ENCODE measurements at places on chromosomes 7 and 10.

DNA sequence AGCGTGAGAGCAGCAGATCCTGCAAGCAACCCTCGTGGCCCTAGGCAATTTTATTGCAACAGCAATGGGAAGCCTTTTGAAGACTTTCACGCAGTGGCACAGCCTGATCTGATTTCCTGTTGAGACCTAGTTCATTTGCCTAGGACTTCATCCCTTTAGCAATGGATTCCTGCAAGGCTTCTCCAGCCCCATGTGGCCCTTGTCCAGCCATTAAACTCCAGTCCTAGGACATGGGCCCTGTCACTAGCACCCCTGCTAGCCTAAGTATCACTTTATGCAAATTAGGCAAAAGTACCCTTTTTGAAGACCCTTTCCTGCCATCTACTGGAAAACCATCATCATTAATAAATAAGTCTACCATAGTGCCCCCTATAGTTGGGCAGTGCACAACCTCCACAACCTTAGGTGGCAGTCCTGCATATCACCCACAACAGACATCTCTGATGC lies 379.4 kb downstream of the GALNT17 start:
- DNase-seq, result no peak

DNA sequence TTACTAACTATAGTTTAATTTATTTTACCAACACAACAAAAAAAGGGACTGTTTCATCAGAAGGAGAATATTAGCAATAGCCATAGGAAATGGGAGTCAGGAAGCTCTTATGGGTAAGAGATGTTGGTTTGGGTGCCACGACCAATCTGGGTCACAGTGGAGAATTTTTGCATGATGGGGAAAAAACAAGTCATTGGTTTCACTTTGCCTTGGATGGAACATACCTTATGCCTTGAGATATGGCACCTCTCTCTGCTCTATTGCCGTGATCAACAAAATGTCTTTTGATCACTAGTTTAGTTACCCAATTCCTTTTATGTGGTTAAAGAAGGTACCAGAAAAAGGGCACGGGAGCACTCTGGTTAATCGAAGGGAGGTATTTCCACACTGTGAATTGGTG lies 48.2 kb downstream of the PNLIPRP3 start:
- DNase-seq, result no peak

- DNase-seq, result no peak
These were observed 207.0 kb upstream of the PPP2R2D start for GRCh38 chr10:131693766-131694165.

DNA sequence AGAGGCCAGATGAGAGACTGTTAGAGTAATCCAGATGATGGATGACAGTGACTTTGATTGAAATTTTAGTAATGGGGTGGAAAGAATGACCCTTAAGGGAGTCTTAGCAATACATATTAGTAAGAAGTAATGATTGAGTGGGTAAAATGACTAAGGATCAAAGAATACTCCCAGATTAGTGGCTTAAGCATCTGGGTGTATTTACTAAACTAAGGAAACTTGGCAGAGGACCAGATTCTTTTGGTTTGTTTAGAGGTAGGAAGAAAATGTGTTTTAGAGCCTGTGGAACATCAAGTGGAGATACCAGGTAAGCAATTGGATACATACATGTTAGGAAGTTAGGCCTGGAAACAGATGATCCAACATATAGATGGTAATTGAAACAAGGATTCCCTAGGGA lies 58.8 kb upstream of the ADRA2A start:
- DNase-seq, result peak; percentile 14

- DNase-seq, result no peak
These were observed 200.9 kb downstream of the TEX36 start for GRCh38 chr10:125482108-125482507.

GRCh38 chr10:1020958-1021357 lies 4.7 kb downstream of the IDI2 start:
- no peak for DNase-seq
